ENCODE measurements at places on chromosomes 11 and 22. TPM values are rescaled to one million over a fixed set of nuclear protein-coding genes. Genes with fewer than 3 reads are reported as not detected.

GRCh38 chr11:85355921-85356320 is 271.2 kb downstream of the DLG2 start:
- DNase-seq = no peak

Gene LINC01488
- not detected for polyA plus RNA-seq

DNA sequence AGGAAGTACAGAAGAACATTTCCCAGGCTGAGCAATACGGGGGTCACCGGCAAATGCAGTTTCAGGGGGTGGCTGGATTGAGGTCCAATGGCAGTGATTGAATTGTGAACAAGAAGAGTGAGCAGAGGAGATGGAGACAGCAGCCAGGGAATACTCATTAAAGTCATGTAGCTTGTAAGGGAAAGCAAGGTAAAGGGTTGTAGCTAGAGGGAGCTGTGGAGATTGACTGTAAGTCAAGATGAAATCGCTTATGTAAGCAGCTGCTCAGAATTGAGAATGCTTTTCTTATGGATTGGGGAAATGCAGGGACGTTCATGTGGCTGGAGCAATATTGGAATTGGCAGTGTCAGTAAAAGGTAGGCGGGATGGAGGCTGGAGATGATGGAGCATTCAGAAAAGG is 111.4 kb upstream of the TBCEL start:
- DNase-seq = no peak

- DNase-seq = no peak
Measured at GRCh38 chr22:27032091-27032761, 374.8 kb downstream of the MIAT start.

DNA sequence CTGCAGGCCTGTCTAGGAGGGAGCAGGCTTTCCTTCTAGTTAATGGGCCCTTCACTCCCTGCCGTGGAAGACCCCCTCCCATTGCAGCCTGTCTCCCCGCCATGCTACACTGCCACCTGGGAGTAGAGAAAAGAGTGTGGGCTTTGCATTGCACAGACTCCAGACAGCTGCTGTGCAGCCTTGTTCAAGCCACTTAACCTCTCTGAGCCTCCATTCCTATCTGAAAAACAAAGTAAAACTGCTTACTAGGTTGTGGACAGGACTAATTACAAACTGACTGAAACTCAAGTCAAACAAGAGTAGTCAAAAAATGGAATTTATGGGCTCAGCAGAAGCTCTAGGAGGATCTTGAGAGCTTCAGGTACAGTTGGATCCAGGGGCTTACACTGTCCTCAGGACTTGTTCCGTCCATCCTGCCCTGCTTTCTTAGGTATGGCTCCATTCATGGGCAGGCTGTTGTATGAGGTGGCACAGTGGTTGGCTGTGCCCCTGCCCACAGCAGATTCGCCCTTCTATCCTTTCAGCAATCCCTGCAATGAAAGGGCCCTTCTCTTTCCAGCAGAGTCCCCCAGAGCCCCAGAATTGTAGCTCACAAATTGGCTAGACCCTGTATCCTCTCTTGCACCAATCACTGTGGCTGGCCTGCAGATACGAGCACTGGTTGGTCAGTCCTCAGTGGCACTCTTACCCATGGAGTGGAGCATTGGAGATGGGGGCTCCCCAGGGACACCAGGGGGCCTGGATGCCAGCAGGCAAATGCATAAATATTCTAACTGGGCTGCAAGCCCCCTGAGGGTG is 19.6 kb downstream of the PRDM11 start:
- no peak for DNase-seq

GRCh38 chr11:88277349-88277915 is 60.1 kb downstream of the CTSC start:
- no peak for DNase-seq

GRCh38 chr22:30040499-30041260 is 39.6 kb upstream of the HORMAD2 start:
- no peak for DNase-seq

- no peak for DNase-seq
Measured at GRCh38 chr11:34267013-34267412, 90.8 kb downstream of the ABTB2 start.

DNA sequence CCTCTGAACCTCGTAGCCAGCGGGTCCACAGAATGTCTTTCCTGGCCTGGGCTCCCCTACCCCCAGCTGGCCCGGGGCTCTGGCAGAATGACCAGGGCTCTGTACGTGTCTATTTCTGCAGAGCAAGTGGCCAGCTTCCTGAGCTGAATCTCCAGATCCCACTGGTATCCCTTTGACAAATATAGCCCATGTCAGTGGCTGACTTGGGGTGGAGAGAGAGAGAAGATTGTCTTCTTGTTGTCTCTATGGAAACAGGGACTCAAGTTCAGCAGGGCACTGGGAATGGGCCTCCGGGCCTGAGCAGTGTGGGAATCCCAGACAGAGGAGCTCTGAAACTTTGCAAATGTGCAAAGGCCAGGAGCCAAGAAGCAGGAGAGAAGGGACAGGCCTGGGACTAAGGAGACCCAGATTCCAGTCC is 33.9 kb downstream of the ANO1 start:
- no peak for DNase-seq

Gene NCAM1
- polyA plus RNA-seq = 0.04 TPM

Gene NAT10
- 36.1 TPM for polyA plus RNA-seq

Gene TMEM121B
- 0.02 TPM for polyA plus RNA-seq

GRCh38 chr11:22079133-22079872 is 113.6 kb upstream of the ANO5 start:
- no peak for DNase-seq

GRCh38 chr22:20316844-20317401 is 2.9 kb downstream of the DGCR6L start:
- DNase-seq = no peak

- no peak for DNase-seq
Measured at GRCh38 chr11:133815636-133816035, 29.7 kb downstream of the SPATA19 start.

GRCh38 chr22:19497245-19497644 is 17.5 kb downstream of the CDC45 start:
- DNase-seq = no peak

Data from keratinocyte (primary cell).